ENCODE measurements at places on chromosomes 12 and 14.

DNA sequence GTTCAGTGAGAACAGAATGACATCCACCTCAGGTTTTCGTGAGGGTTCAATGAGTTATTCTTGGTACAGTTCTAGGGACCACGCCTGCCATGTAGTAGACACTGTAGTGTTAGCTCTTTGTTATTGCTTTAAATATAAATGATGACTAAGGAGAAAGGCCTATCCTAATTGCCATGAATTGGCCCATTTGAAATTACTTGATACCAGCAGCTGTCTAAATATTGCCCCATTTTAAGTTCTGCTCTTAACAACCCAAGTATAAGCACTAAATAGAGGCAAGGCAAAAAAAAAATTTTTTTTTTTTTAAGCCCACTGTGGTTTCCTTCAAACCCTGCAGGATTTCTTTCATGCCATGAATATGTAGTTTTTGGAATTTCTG is 84.5 kb downstream of the BORCS5 start:
- DNase-seq, result no peak

DNA sequence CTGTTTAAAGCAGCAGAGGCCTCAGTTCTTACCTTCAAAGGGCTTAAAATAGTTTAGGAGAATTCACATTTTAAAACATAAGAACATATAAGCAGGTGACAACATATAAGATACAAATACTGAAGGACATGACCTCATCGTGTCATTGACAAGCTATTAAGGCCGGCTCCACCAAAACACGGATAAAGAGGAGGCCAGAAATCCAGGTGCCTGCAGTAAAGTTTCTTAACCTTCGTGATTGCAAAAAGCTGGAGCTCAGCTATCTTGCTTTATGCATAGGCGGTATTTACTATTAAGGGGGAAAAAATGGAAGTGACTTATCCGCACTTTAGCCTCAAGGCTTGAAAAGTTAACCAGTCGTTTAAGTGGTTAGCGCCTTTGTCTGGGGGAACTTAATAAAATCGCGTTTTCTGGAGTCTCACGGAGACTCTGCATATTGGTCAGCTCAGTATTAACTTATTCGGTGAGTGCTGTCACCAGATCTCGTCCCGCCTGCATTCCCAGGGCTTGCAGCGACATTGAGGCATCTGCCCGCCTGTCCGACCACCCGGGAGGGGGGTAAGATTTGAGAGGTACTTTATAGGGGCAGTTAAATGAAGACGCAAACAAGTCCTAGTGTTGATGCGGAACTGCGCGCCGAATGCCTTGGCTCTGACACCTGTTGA is 1.1 kb upstream of the SP1 start:
- DNase-seq, result no peak

DNA sequence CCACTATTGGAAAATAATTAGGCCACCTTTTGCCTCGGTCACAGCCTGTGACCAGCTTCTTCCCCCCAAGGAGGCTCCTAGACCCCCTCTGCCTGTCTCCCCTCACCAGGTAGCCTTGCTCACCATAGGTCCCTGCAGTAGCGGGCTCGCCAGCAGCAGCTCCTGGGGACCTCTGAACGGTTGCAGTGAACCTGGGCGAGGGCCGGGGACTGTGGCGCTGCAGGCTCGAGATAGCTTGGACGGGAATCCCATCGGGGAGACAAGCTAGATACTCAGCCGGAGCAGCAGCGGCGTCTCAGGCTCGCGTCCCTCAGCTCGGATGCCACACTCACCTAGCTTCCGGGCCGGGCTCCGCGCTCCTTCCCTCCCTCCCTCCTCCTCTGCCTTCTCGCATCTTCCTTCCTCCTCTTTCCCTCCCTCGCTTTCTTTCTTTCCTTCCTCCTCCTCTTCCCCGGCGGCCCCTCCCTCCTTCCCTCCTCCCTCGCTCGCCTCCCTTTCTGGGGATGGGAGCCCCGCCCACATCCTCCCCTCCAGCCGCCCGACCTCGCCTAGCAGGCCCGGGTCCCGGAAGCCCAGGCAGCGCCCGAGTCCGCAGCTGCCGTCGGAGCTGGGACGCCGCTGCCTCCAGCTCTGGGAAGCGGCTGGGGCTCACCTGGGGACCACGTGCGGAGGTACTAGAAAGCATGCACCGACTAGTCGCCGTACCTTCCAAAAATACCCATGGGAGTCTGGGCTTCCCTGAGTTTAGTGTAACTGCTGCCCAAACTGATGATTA is at the start of gene BMP4:
BMP4 (minus strand) TSS at position 399 of the 775 bp plus-strand sequence. CDS start 4,603 bp downstream, outside the sequence.
- DNase-seq, result peak; percentile 83

GRCh38 chr12:77722536-77722935 is 108.2 kb upstream of the NAV3 start:
- no peak for DNase-seq

DNA sequence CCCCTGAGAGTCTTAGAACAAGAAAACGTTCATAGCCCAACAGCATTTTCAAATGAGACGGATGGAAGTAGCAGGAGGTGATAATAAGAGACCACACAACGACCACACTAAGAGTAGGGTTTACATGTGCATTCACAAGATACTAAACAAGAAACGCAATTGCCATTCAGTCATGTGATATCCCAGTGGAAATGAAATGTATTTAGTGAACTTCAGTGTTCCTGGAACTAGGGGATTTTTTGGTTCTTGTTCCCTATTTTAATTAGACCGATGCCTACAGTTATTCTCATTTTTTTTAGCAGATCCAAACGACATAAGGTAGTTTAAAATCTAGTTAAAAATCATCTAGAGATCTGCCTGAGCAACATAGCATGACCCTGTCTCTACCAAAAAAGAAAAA is 150.0 kb downstream of the GPR65 start:
- no peak for DNase-seq

DNA sequence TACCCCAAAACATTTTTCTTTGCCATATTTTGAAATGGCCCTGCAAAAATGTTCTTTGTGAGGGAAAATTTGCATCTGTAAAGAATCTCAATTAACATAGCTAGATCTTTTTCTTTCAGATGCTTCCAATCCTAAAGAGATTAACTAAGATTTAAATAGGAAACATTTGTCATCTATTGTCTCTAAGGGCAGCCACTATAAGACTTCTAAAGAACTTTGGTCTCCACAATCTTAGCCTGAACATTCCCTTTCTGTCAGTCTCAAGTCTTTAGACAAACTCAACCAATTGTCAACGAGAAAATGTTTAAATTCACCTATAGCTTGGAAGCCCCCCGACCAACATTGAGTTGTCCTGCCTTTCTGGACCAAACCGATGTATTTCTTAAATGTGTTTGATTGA is 71.1 kb upstream of the RASSF8 start:
- no peak for DNase-seq

DNA sequence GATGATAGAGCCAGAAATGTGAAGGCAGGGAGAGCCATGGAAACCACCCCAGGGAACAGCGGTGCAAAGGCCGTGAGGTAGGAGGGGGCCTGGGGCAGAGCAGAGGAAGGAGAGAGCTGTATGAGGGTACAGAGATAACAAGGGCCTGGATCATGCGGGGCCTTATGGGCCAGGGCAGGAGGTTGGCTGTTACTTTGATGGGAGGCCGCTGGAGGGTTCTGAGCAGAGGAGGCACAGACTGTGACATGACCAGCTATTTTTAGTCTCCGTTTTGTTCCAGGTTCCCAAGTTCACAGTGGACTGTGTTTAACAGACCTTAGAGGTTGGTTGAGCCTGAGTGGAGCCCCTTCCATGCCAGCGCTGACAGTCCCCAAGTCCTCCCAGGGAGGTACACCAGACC is 118.6 kb downstream of the GCH1 start:
- no peak for DNase-seq

GRCh38 chr12:52233462-52234207 is 592 bp downstream of the KRT7 start:
- DNase-seq, result no peak

GRCh38 chr14:91484744-91485143 is 25.4 kb downstream of the PPP4R3A start:
- no peak for DNase-seq

DNA sequence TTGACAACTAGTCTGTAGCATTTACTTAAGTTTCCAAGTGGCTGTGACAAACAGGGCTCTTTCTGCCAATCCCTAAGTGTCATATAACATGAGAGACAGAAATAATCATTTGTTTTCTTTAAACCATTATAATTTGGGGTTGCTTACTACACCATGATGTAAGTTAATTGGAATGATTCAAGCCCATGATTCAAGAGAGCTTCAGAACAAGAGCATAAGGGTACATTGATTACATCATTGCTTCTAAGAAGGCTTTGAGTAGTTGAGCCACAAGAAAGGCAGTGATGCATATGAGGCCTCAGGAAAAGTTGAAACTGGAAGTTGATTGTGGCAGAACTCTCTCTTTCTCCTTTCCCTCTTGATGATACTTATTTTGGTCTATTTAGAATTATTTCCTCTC is 444.0 kb downstream of the CCER1 start:
- no peak for DNase-seq

DNA sequence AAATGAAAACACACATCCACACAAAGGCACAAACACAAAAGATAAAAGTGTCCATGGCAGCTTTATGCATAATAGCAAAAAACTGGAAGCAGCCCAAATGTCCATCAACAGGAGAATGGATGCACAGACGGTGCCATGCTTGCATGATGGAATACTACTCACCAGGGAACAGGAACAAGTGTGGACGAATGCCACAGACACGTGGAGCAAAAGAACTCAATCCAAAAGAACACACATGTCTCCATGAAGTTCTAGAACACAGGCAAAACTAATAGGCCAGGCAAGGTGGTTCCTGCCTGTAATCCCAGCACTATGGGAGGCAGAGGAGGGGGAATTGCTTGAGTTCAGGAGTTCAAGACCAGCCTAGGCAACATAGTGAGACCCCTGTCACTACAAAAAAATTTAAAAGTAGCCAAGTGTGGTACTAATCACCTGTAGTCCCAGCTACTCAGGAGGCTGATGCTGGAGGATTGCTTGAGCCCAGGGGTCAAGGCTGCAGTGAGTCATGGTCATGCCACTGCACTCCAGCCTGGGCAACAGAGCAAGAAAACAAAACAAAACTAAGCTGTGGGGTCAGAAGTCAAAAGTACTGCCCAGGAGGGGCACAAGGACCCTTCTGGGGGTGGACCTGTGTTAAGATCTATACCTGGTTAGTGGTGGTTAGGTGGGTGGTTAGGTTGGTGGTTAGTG is 7.3 kb upstream of the TMEM119 start:
- DNase-seq, result no peak

DNA sequence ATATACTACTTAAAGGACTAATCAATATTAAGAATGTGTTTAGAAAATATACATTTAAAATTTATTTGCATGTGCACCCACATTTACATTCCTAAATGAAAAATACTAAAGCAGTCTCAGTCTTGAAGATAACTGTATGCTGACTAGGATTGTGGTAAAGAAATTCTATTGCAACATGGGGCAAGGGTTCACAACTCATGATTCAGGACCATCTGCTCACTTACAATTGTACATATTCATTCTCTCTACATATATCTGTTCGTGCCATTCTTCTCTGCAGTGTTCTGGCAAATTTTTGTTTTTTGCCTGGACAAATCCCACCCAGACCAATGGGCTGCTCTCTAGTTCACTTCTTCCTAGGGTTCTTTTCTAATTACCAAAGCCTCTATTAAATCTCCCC is 417.2 kb upstream of the NOVA1 start:
- no peak for DNase-seq

GRCh38 chr12:68119250-68119649 is 40.3 kb downstream of the IFNG start:
- DNase-seq, result no peak

GRCh38 chr14:100593751-100594624 is 6.8 kb upstream of the BEGAIN start:
- DNase-seq, result no peak

DNA sequence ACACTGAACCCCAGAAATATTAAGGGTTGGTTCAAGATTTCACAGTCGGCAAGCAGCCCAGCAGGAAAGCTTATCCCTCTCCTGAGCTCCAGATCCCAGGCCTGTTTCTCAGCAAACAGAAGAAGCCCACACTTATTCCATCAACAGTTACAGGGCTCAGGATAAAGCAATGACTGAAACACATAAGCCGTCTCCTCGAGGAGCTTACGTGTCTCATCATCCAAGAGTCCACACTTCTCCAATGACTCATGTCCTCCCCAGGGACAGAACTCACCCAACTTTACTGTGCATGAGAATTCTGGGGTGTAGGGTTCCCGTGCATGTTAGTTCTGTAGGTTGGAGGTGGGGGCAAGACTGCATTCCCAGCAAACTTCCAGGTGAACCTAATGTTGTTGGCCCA is 31.2 kb downstream of the GSC start:
- DNase-seq, result no peak

- no peak for DNase-seq
Measured at GRCh38 chr12:106780010-106780631, 5.6 kb downstream of the RIC8B start.

DNA sequence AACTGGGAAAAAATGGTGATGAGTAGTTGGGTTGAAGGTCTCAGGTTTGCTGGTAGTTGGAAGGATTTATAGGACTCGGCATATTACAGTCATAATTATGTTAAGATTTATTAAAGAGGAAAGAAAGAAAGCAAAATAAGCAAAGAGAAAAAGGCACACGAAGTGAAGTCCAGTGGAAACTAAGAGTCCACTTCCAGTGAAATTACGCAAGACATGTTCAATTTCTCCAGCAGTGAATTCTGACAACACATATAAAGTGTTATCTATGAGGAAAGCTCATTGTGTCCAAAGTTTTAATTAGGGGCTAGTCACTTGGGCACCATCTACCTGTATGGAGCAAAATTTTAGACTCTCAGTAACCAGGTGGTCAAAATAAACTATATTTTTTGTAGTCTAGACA is 143.3 kb downstream of the CEP128 start:
- DNase-seq, result no peak

- no peak for DNase-seq
Measured at GRCh38 chr12:125487336-125487735, 422.1 kb downstream of the AACS start.

- DNase-seq, result no peak
Measured at GRCh38 chr14:89600029-89600428, 183.0 kb upstream of the FOXN3 start.

DNA sequence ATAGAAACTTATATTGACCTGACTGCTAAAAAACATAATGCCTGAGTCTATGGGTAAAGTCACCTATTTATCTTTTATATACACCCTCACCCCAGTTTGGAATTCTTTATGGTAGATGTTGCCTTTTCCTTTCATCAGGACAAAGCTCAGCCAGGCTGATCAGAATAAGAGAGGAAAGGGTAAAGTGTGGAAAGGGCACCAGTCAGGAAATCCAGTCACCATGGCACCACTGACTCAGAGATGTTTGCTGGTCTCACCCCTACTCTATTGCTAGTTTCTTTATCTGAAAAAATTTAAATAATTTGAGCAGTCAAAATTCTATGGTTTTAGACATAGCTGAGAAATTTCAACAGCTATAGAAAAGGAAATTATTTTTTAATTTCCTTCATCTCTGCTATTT is 49.2 kb upstream of the SSTR1 start:
- DNase-seq, result no peak

GRCh38 chr14:64447876-64448670 is 17.2 kb upstream of the AKAP5 start:
- DNase-seq, result no peak

DNA sequence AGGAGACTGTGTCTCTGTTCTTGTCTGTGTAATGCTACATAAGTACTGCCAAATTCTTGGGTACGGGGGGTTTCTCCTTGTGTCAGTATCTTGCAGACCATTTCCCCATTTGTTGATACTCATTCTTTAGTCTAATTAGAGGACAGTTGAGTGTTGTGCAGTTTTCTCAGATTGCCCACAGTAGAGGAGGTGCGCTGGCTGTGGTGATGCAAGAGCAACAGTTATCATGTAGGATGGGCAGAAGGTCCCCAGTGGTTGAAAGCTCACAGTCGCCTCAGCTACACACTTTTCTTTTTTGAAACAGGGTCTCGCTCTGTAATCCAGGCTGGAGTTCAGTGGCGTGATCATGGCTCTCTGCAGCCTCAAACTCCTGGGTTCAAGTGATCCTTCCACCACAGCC is 37.8 kb upstream of the ATP2A2 start:
- no peak for DNase-seq

GRCh38 chr14:50822501-50823042 is 8.4 kb downstream of the NIN start:
- no peak for DNase-seq

Data from uterus (tissue), 4 donors.